GM12878 (cell line): ENCODE measurements at places on chromosomes 7 and 10.

- DNase-seq, result no peak
Measured at GRCh38 chr7:124722292-124722691, 43.3 kb downstream of the GPR37 start.

DNA sequence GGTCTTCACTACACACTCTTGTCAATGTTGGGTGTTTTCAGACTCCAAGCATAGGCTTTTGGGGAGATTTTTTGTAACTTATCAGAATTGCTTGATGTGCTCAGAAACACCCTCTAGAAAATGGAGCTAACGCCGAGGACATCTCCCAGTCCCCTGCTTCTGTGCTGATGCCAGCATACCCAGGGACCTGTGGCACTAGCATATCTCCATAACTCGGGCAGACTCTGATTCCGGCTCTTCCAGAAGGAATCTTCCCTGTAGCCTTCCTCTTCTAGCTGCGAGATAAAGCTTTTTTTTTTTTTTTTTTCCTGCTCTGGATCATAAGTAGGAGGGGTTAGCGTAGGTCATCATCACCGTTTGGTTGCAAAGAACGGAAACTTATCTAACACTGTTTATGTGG, 434.4 kb downstream of the GALNT17 start:
- DNase-seq, result no peak

DNA sequence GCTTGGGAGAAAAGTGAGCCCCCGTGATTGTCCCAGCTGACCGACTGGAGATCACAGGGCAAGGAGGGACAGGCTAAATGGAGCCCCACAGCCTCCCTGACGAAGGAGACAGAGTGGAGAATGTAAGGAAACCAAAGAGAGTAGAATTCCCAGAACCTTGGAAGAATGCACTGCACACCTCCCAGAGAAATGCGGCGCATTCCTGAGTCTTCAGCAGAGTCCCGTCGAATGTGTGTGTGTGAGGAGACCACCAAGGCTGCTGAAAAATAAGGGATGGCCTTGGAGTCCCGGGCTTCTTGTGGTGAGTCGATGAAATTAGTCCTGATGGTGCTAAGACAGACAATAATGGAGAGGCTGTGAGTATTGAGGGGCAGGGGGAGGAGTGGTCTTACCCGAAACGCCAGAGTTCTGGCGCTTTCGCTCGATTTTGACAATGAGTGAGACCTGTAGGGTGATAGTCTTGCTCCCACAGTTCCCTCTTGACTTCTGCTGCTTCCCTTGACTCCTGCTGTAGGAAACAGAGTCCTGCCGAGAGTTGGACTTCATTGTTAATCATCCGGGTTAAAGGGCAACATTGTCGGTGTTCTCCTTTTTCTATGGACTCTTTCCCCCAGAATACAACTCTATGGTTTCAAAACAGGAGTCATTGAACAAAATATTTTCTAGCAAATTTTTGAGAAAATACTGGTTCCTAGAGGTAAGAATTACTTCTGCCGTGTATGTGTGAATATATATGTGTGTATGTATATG, 103.2 kb downstream of the CNNM2 start:
- DNase-seq, result no peak

DNA sequence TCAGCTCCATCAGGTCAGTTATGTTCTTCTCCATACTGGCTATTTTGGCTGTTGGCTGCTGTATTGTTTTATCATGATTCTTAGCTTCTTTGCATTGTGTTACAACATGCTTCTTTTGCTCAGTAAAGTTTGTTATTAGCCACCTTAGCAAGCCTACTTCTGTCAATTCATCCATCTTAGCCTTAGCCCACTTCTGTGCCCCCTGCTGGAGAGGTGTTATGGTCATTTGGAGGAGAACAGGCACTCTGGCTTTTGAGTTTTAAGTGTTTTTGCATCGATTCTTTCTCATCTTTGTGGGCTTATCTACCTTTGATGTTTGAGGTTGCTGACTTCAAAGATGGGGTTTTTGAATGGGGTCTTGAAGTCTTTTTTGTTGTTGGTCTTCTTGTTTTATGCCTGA, 204.6 kb upstream of the FOXP2 start:
- no peak for DNase-seq

DNA sequence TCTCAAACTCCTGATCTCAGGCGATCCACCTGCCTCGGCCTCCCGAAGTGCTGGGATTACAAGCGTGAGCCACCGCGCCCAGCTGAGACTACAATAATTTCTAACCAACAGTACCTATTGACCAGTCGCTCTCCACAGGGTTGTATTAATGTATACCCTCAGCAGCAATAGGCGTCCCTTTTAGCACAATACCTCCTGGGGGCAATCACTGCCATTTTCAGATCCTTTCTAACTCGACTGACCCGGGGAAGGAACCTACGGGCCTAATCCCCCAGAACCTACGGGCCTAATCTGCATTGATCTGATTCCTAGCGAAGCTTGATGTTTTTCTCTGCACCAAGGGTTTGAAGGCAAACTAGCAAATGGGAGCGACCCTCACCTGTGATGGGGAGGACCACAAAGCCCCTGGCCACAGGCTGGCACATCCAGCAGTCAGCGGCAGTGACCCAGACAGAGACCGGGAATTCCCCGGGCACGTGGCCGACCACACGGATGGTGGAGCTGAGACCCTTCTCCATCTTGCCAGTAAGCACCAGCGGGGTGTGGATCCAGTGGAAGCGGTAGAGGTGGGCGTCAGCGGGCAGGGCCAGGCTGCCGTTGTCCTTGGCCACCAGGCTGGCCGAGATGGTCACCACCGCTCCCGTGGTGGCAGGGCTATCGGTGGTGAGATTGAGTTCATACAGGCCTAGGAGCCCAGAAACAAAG, 6.9 kb downstream of the TMEM130 start:
- DNase-seq, result no peak

GRCh38 chr10:34001087-34001580, 666.7 kb upstream of the NRP1 start:
- DNase-seq, result no peak

DNA sequence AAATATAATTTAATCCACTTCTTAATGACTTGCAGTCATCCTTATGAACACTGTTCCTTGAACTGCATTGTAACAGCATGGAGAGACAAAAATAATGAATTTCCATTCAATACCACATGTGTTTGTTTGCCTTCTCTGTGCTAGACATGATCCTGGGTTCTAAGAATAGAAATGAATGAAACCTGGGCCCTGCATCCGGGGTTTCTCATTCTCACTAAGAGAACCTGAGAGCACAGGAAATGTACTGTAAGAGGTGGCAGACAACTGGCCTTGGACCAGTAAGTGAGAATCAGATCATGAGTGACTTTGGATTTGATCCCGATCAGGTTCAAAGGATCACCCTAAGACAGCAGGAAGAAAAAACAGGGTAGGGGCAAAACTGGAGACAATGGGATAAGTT, 37.2 kb upstream of the CUL1 start:
- no peak for DNase-seq

DNA sequence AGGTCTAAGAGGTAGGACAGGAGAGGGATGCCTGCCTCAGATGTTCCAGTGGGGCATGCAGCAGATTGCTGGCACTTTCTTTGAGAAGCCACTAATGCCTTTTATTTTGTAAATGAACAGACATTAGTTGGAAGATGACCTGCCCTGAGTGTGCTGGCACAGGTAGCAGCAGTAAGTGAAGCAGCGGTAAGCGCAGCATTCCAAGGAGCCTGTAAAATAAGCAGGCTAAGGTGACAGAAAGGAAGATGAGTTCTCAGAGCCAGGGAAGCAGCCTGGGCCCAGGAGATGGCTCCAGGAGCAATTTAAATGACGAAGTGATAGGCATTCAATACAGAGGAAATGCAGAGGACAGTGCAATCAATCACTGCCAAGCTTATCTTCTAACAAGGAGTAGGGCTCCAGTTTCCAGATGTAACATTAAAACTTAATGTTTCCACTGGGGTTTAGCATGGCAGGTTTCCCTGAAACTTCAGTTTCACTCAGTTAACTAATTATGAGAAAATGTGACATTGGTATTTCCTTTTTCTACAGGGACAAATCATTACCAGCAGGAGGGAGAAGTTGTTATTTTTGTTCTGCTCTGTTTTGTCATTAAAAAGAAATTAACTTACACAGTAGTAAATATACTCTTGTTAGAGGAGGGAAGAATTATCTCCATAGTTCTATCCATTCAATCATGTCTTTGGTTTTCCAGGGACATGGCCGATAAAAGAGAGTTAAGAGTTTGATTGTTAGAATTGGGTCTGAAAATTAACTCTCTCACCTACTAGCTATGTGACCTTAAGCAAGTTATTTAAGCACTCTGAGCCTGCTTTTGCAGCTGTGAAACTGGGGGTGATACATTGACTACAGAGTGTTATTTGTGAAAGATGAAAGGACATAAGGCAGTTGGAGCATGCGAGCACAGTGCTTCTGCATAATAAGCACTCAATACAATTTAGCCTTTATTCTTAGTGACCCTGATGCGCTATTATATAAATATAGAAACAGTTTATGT, 96.6 kb upstream of the PTN start:
- no peak for DNase-seq

- DNase-seq, result no peak
Measured at GRCh38 chr10:3530783-3531645, 254.0 kb downstream of the KLF6 start.

DNA sequence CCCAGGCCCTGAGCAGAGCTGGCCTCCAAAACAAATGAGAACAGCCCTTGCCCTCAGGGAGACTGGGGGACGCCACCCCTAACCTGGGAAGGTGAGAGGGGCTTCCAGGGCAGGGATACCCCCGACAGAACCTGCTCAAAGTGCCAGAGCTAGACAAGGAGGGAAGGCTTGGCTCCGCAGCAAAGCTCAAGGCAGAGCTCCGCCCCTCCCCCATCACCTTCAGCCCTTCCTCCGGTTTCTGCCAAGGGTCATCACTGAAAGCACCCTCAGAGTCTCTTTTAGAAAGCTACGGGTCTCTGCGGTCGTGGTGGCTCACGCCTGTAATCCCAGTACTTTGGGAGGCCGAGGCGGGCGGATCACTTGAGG, 73.4 kb upstream of the CUX1 start:
- no peak for DNase-seq

- no peak for DNase-seq
Measured at GRCh38 chr10:82811621-82812020, 936.6 kb downstream of the NRG3 start.

- DNase-seq, result no peak
Measured at GRCh38 chr10:24307116-24307515, 98.2 kb downstream of the KIAA1217 start.

DNA sequence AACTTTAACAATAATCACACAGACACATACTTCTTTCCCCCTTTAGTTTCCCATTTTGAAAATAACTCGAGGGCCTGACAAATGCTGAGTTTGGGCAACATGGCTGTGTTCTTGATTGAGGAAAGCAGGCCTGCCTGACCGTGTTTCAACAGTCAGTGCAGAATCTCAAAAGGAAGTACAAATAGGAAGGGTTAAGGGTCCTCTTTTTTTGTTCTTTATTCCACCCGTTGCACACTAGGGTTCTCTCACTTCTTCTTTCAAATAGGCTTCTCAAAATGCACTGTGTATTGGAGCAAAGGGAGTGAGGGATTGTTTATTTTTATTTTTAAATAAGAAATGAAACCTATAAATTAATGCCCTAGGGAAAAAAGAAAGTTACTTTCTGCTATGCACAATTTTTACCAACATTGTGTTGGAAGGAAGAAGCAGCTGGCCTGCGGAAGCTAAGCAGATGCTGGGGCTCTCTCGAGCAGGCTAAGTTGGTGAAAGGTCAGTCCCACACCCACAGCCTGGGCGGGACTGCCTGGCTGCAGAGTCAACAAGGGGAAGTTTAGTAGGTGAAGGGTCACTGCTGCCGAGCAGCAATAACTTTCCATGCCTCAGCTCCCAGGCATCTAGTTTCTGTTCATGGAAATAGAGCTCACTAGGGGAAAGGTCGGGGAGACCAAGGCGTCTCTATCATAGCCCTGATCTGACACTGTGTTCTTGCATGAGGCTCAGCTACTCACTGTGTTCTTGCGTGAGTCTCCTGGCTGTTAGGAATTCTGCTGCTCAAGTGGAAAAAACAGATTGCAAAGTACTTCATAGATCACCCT, 12.2 kb upstream of the PDK4 start:
- DNase-seq, result peak; percentile 47

GRCh38 chr10:56596257-56596656, 235.2 kb upstream of the ZWINT start:
- DNase-seq, result no peak

GRCh38 chr10:3045471-3046209, 21.7 kb upstream of the PFKP start:
- no peak for DNase-seq

- no peak for DNase-seq
Measured at GRCh38 chr10:18044976-18045720, 93.4 kb downstream of the SLC39A12 start.
